CD4-positive, alpha-beta T cell treated with Interleukin-21 for 1 hour (primary cell): ENCODE measurements at places on chromosomes 3 and 15.

DNA sequence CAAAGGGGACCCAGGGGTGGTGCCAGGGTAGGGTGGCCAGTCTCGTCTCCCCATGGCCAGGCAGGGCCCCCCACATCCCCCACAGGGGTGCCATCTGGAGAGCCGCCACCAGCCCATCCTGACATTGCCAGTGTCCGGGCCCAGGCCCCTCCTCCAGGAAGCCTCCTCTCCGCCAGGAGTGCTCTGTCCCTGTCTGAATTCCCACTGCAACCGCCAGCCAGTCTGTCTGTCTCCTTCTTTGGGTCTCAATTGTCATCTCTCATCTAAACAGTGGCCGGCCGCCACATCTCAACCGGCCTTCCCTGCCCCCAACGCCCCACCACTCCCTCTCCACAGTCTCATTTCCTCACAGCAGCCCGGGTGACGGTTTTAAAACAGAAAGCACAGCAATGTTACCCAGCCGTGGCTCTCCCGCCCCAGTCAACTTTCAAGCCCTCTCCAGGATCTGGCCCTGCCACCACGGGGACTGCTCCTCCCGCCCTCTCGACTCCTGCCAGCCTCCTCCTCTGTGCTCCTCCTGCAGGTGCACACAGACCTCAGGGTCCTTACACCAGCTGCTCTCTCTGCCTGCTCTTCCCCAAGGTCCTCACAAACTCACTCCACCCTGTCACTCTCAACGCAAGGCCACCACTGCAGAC is 57.0 kb downstream of the IQSEC1 start:
- DNase-seq = peak; percentile 77

GRCh38 chr3:143301031-143301901 is 181.7 kb downstream of the CHST2 start:
- no peak for DNase-seq

DNA sequence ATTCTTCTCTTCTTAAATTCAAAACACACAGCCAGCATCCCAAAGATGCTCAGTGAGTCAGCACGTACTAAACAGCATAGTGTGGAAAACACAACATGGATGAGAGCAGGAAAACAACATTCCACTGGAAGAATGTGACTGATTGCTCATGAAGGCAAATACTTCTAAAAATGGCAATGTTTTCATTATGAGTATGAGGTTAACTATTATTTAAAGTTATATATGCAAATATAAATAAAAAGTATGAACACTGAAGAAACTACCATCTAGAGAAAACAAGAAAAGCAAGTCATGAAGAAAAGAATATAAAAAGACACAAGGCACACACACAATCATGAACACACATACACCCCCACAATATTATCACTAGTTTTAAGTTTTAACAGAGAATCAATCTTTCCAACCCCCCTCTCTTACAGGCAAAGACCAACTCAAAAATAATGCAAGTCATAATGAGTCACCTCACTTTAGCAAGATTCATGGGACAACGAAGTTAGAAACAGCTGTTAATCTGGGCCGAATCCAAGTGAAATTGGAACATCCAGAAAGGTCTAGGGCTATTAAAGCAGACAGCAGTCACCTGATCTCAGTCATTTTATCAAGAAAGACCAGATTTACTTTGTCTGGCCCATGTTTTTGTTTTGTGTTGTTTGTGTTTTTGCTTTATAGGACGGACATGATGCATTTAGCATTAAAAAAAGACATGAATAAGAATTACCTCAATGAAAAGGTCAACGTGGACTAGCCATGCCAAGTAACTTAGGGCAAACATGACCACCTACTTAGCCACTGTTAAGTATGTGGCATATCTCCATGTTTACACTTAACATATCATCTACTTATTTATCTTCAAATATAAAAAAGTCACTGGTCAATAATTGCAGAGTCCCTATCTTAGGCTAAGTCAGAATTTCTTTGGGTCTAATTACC is 18.1 kb downstream of the GBE1 start:
- DNase-seq = no peak

DNA sequence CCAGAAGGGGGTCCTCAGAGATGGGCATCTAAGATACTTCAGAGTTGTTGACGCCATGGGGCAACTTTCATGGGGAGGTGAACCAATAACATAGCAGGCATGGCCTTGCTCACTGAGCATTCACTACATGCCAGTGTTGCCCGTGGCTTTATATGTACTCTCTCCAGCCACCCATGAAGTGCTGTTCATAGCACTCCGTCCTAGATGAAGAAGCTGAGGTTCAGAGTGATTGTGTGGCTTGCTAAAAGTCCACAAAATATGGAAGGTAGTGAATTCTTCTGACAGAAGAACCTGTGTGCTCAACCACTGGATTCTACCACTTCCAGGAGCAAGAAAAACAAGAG is 9.8 kb upstream of the SEMA4B start:
- DNase-seq = no peak

GRCh38 chr15:66721501-66721937 is 19.5 kb downstream of the SMAD6 start:
- DNase-seq = no peak

- DNase-seq = no peak
These were observed 41.7 kb upstream of the MYO5C start for GRCh38 chr15:52337198-52337853.

- DNase-seq = no peak
These were observed 129.0 kb upstream of the NEO1 start for GRCh38 chr15:72923289-72923688.

DNA sequence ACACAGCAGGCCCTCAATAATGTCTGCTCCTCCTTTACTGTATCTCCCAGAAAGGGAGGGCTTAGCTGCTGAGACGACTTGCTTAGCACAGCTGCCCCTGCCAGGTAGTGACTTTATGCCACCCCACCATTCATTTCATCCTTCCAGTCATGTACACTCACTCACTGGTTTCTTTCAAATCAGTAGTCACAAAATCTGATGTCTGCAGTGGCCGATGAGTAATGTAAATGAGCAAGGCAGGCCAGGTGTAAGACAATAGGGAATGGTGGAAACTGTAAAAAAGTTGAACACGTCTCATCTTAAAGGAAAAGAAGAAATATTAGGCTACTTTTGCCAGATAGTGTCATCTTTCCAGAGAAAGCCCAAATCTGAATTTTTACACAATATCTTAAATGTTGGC is 207.6 kb upstream of the PRICKLE2 start:
- DNase-seq = no peak

DNA sequence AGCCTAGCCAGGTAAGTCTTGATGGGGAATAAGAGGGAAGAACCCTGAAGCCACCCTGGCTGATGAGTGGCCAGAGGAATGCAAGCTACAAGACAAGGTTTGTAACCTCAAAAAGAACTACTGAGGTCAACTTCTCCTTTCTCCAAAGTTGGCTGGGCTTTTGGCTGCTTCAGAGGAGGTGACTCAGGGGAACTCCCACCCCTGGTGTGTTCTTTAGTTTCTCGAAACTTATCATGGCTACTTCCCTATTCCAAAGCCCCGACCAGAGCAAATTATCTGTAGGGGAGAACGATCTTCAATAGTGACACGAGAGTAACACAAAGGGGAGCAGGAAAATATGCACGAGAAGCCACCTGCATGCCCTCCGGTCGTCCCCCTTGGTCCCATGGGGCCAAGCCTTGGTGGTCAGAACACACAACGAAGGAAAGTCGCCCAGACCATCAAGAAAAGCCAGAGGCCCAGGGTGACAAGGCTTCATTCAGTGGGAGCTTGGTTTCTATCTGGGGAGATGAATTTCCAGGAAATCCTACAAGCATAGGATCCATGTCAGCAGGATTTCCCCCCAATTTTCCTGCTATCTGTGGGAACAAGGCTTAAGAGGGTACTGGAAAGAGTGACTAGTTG is 6.5 kb upstream of the BCL2A1 start:
- DNase-seq = peak; percentile 24

DNA sequence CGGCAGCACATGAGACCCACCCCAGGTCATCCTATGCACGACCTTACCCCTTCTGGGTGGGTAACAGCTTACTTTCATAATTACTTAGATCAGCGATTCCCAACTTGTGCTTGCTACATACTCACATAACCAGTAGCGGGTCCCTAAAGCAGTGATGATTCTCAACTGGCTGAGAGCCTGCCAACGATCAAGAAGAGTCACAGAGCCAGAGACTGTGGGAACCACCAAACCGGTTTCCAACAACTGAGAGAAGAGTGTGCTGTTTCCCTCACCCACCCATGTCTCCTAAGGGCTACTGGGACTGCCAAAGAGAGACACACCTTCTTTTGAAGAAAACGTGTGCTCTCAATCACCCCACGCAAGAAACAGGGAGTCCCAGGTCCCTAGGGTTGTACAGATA is 12.0 kb upstream of the XXYLT1 start:
- DNase-seq = no peak

GRCh38 chr3:196667056-196667825 is 27.7 kb downstream of the NRROS start:
- no peak for DNase-seq

GRCh38 chr3:129399895-129400357 is 28.5 kb downstream of the EFCAB12 start:
- no peak for DNase-seq

DNA sequence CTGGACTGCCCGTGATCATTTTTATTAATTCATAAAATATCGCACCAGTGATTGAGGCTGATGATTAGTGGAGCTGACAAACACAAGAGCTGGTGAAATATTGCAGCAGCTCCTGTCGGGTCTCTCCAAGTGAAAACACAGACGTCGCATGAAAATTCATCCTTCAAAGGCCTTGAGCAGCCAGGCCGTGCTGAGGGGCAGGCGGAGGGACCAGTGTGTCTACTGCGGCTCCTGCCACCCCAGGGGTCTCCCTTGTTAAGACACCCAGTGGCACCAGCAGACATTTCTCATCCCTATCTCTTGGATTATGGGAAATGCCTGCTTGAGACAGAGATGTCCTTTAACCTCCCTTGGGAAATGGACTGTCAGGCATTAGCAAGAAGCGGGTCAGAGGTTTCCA is 289.4 kb upstream of the TLE3 start:
- DNase-seq = no peak

- DNase-seq = no peak
These were observed 200.3 kb upstream of the PFN2 start for GRCh38 chr3:150170852-150171520.

GRCh38 chr15:32722136-32722535 is 4.3 kb downstream of the GREM1 start:
- DNase-seq = no peak

- DNase-seq = no peak
These were observed 184.9 kb downstream of the ATG7 start for GRCh38 chr3:11457135-11457534.

GRCh38 chr3:139530717-139531116 is 8.8 kb downstream of the RBP1 start:
- DNase-seq = no peak

- no peak for DNase-seq
These were observed 253.2 kb downstream of the MEX3B start for GRCh38 chr15:81792646-81793045.

- peak; percentile 42 for DNase-seq
These were observed 6.7 kb downstream of the NANOGP8 start for GRCh38 chr15:35078221-35078915.

- DNase-seq = no peak
These were observed 26.2 kb downstream of the HES1 start for GRCh38 chr3:194162070-194162678.

- no peak for DNase-seq
These were observed 214.8 kb upstream of the CTDSPL start for GRCh38 chr3:37646865-37647264.

DNA sequence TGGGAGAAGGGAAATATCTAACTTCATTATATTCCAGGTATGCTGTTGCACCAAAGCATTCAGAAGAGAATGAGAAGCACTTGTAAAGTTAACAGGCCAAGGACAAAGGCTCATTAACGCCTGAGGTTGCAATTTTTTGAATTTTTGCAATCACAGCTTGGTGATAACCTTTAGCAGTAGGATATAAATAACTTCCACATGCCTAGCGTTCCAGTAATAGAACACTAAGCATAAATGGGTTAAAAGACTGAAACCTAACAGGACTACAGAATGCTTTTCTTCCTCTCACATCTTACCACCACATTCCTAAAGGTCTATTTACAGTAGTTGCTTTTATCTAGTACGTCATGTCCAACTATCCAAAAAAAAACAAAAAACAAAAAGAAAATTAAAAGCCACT is 57.4 kb upstream of the IMPG2 start:
- no peak for DNase-seq

DNA sequence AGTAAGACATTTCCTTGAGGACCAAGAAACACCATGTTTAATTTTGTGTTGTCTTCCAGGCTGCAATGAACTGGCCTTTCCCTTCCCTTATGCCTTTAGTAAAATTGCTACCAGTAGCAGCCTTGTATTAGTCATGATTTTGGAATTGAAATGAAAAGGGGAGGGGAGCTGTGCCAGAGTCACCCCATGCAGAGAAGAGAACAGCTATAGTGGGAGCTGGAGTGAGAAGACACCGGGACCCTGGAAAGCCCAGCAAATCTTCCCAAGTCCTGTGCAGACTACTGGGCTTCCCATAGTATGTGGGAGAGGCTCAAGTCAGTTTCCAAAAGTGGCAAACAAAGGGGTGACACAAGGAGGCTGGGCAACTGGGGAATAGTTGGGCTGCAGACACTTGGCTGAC is 178.5 kb downstream of the NR1D2 start:
- no peak for DNase-seq

GRCh38 chr15:57572468-57572867 is 19.2 kb upstream of the MYZAP start:
- no peak for DNase-seq

DNA sequence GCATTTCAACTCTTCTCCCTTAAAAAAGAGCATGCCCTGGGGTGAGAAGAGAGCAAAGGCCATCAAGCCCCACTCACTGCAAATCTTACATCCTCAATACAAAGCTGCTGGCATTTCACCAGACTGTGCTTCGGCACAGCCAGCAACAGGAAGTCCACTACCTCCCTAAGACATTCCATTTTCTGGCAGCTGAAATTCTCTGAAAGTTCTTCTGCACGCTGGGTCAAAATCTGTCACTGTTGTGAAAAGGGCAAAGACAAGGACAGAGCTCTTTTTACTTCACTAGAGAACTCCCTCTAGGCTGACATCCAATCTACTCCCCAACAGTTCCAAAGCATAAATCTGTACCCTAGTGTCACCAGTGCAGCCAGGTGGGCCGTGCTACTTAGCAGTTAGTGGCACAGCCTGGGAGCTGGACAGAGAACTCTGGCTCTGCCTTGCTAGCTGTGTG is 6.3 kb downstream of the MTMR10 start:
- no peak for DNase-seq

GRCh38 chr3:135784557-135784956 is 181.0 kb upstream of the PPP2R3A start:
- DNase-seq = no peak

GRCh38 chr3:123489400-123490004 is 40.6 kb upstream of the ADCY5 start:
- DNase-seq = peak; percentile 39
